ENCODE measurements at places on chromosomes 7 and 10.

DNA sequence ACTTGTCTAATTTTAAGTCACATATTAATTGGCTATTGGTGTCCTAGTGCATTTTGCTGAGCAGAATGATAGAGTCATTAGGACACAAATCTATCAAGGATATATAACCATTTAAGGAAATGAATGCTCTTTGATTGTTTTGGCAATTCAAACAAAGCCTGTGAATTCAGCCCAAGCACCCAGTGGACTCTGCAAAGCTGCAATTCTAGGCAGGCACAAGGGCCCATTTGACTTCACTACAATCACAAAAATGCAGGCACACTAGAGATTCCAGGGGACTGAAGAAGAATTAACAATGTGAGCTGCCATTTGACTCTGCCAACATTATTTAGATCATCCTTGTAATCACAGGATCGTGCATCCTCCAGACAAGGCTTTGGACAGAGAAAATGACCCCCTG lies 544.2 kb upstream of the PHF14 start:
- DNase-seq = no peak

DNA sequence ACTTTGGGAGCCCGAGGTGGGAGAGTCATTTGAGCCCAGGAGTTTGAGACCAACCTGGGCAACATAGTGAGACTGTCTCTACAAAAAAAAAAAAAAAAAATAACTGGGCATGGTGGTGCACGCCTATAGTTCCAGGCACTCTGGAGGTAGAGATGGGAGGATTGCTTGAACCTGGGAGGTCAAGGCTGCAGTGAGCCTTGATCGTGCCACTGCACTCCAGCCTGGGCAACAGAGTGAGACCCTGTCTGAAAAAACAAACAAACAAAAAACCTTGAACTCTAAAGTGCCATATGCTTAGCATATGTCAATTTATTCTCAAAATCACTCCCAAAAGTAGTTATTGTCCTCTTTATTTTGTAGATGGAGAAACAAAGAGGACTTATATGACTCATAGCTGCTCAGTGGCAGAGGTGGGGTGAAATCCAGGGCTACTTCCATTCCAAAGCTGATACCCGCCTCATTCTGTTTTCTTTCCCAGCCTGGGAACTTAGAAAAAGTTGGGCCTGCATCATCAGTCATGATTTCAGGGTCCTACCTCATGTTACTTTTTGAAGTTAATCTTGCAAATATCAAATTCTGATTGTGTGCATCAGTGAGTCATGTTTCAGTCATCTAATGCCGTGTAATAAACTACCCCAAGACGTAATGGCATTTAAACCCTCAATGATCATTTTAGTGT lies 13.3 kb downstream of the DHTKD1 start:
- DNase-seq = no peak

DNA sequence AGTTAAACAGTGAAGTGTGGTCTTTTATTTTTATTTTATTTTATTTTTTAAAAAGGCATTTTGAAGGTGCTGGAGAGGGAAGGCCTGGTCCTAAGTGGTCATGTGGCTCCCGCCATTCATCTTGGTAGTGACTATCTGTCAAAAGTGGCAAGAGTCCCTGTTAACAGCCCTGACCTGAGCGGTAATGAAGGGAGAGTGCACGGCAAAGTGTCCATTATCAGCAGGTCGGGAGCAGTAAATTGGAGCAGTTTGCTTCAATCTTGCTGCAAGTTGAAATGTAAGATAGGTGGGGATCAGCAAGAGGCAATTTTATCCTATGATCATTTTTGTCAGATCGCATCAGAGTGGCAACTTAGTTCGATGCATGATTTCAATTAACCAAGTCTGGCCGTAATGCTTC lies 227.4 kb upstream of the SP4 start:
- DNase-seq = no peak

DNA sequence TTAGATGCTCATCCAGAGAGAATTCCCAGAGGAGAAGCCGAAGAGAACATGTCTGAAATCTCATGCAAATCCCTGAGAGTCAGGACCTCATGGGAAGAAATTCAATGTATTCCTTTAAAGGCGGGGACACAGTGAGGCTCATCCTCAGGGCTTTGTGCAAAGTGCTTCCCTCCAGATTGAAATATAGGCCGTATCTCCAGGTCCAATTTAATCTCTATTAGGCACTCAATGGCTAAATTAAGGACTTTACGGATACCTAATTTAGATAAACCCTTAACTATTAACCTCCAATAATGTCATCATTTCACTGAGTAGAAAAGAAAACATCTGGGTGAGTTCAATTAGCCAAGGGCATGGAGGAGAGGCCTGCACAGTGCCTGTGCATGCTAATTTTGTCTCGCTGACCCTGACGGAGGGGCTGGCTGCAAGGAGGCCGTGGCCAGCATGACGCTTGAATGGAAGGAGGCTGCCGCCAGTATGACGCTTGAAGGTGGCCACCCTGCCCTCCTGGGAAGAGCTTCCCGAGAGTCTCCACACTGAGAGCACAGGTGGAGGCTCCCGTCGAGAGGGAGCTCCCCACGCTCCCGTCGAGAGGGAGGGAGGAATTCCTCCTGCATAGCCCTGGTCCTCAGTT lies 287.6 kb downstream of the ADARB2 start:
- no peak for DNase-seq

GRCh38 chr7:48899932-48900331 lies 24.4 kb upstream of the CDC14C start:
- DNase-seq = no peak

DNA sequence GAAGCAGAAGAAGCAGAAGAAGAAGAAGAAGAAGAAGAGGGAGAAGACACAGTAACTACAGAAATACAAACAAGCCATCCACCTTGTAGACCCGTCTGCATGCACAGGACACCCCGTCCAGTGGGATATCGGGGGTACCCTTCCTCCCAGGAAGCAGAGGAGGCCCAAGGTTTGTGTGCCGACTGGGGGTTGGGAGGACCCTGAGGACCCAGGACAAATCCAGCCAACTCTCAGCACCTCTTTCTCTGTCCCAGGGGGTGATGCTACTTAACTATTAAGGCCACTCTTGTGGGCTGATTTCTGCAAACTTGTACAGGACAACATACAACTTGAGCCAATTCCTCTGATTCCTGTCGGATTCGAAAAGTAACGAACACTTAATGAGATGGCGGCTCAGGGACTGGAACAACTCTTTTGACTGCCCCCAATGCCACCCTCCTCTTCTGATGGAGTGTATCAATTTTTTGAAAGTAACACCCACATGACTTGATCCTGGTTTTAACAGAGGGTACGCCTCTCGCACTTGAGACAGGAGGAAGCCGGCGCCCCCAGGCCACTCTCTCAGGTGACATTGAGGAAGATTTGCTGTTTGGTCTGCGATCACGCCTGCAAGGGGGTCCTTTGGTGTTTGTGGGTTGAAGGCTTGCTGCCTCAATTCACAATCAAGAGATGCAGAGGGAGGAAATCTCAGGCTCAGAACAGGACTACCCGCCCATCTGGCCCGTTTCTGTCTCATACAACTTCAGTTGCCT lies 192.6 kb downstream of the TNS3 start:
- DNase-seq = no peak
